ENCODE measurements at places on chromosomes 3 and 15.

- H3K4me3 ChIP-seq: no peak overlapping the region
- H3K27me3 ChIP-seq: no peaks in the 10 kb centered on the region
- DNase-seq: no peak
- no peaks in the 10 kb centered on the region for H3K36me3 ChIP-seq
- H3K27ac ChIP-seq: no peak overlapping the region
- H3K4me1 ChIP-seq: peaks cover 4% of the 10 kb centered on the region
These were observed 5.5 kb downstream of the HHLA2 start for GRCh38 chr3:108301695-108302404.

GRCh38 chr3:124246949-124247348 is 255.0 kb upstream of the ROPN1 start:
- no peaks in the 10 kb centered on the region for H3K36me3 ChIP-seq
- H3K4me1 ChIP-seq: no peaks in the 10 kb centered on the region
- no peak overlapping the region for H3K27ac ChIP-seq
- H3K4me3 ChIP-seq: no peak overlapping the region
- H3K27me3 ChIP-seq: no peaks in the 10 kb centered on the region
- DNase-seq: no peak

- no peaks in the 10 kb centered on the region for H3K4me1 ChIP-seq
- H3K27ac ChIP-seq: no peak overlapping the region
- H3K36me3 ChIP-seq: no peaks in the 10 kb centered on the region
- no peak overlapping the region for H3K4me3 ChIP-seq
These were observed 367.2 kb upstream of the AGTR1 start for GRCh38 chr3:148330542-148330941.

- H3K4me1 ChIP-seq: peaks cover 7% of the 10 kb centered on the region
- no peak for DNase-seq
- H3K27me3 ChIP-seq: no peaks in the 10 kb centered on the region
- no peaks in the 10 kb centered on the region for H3K36me3 ChIP-seq
These were observed 15.8 kb downstream of the TCF12 start for GRCh38 chr15:56934269-56934668.

DNA sequence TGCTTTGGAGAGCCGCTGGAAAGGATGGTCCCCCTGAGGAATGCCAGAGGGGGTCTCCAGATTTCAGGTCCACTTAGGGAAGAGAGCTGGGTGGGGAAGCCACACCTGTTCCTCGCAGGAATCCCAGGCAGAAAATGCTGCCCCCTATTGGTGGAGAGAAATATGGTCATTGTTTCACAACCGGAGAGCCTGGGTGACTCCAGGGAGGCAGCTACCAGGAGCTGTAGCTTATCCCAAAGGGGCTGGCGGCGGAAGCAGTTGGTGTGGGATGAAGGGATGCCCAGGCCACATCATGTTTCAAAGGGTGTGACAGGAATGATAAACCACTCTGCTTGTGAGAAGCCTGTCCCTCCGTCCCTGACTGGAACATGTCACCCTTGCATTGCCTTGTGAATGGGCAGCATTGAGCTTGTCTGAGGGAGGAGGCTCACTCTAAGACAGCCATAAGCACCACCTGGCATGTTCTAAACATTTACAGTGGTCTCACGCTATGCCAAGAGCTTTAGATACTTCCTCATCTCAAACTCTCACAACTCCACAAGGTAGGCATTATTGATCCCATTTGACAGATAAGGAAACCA is 34.5 kb downstream of the POMGNT2 start:
- H3K27ac ChIP-seq: no peak overlapping the region
- no peak overlapping the region for H3K4me3 ChIP-seq
- H3K36me3 ChIP-seq: no peaks in the 10 kb centered on the region
- DNase-seq: no peak
- H3K27me3 ChIP-seq: no peaks in the 10 kb centered on the region

GRCh38 chr3:131898346-131898745 is 136.5 kb downstream of the CPNE4 start:
- no peak for DNase-seq
- no peak overlapping the region for H3K27ac ChIP-seq
- no peaks in the 10 kb centered on the region for H3K4me1 ChIP-seq
- H3K36me3 ChIP-seq: no peaks in the 10 kb centered on the region

DNA sequence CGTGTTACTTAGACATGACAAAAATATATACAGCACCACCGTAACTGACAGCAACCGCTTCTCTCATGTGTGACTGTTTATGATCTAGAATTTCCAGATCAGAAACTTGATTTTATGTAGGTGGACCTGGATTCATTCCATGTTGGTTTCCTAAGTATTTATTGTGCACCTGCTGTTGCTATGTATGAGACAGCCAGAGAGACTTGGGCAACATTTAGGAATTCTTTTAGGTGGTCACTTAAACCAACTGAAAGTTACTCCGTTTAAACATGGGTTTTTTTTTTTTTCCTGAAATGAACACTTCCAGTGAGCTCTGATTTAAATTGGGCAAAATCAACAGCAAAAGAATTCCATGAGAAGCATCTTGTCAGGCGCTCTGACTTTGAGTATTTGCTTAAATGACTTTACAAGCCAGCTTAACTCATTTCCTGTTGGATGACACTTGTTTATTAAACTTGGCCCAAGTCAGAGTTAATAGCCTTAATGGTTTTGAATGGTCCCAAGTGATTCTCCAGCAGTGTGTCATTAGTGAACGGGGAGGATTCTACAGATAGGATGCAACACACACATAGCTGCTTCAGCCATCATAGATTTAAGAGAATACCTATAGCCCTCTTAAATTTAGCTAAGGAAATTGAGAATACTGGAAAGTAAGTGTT is 31.8 kb downstream of the MITF start:
- no peak for DNase-seq
- no peaks in the 10 kb centered on the region for H3K36me3 ChIP-seq
- H3K4me3 ChIP-seq: no peak overlapping the region
- no peak overlapping the region for H3K27ac ChIP-seq
- H3K27me3 ChIP-seq: no peaks in the 10 kb centered on the region

DNA sequence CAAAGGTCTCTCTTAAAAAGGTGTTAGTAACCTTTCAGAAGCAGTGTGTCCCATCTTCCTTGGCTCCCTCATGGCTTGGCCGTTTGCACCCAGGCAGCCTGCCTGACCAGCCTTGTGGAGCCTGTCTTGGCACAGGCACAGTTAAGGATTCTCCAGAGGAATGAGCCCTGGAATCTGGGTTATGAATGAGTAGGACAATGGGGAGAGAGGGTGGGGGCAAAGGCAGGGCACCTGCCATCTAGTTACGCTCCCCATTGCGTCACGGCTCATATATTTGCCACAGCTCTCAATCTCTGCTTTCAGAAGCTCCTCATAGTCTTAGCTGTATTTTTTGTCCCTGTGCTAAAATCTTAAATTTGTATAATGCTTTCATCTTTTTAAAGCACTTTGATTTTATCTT is 50.6 kb downstream of the WDR76 start:
- no peaks in the 10 kb centered on the region for H3K36me3 ChIP-seq
- H3K27ac ChIP-seq: no peak overlapping the region
- H3K4me3 ChIP-seq: no peak overlapping the region
- no peak for DNase-seq

DNA sequence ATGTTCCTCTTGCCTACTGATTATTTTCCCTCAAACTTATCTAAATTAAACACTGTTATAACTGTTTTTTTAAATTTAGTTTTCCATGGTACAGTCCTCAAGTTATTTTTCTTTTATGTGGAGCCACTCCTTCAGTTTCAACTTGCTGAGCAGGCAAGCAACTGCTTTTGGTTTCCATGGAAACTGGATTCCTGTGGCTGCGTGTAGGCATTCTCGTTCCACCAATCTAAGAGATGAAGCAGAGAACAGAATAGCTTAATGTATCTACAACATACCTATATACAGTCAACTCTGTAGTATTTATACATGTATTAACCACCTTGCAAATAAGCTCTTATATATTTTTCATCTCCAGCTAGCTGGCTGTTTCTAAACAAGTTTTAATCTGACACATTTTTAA is 25.8 kb upstream of the ANXA2 start:
- no peak for DNase-seq
- H3K27ac ChIP-seq: no peak overlapping the region
- peaks cover 4% of the 10 kb centered on the region for H3K4me1 ChIP-seq
- H3K27me3 ChIP-seq: no peaks in the 10 kb centered on the region
- no peak overlapping the region for H3K4me3 ChIP-seq
- H3K36me3 ChIP-seq: no peaks in the 10 kb centered on the region

- H3K36me3 ChIP-seq: no peaks in the 10 kb centered on the region
- no peaks in the 10 kb centered on the region for H3K27me3 ChIP-seq
- no peak for DNase-seq
- H3K4me1 ChIP-seq: no peaks in the 10 kb centered on the region
- H3K27ac ChIP-seq: no peak overlapping the region
These were observed 5.3 kb upstream of the ZNF770 start for GRCh38 chr15:34993412-34993811.

All from ovary (tissue), 10 donors.